ENCODE measurements at places on chromosomes 16 and 17.

- no peak for DNase-seq
Measured at GRCh38 chr17:36152639-36153120, 23.8 kb downstream of the TBC1D3B start.

GRCh38 chr16:6105115-6105514 lies 1007.5 kb upstream of the EEF2KMT start:
- no peak for DNase-seq

GRCh38 chr17:54785643-54786268 lies 114.9 kb upstream of the TOM1L1 start:
- DNase-seq = no peak

GRCh38 chr17:21275047-21275578 lies 9.4 kb upstream of the MAP2K3 start:
- no peak for DNase-seq

DNA sequence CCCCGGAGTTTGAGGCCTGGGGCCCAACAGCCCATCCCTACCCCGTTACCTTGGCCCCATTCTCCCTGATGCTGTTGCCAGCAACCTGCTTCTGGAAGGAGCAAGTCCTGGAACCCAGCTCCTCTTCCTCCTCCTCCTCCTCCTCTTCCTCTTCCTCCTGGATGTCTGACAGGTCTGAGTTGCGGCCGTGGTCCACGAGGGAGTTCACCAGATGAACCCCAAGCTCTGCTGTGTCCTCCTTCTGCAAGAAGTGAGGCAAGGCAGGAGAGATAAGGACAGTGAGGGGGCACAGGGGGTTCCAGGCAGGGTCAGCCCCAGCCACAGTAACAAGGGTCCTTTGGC lies 18.7 kb downstream of the TSPOAP1 start:
- DNase-seq = no peak

DNA sequence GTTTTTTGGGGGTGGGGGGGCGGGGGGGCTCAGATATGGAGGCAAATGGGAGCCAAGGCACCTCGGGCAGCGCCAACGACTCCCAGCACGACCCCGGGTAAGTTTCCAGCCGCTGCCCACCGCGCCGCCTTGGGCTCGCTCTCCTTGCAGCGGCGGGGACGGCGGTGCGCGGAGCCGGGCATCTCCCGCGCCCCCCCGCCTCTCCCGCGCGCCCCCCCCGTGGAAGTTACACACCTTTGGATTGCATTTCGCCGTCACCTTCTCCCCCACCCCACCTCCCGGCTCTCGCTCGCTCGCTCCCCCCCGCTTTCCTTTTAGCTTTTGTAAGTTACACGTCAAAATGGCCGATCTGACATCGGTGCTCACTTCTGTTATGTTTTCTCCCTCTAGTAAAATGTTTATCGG lies 387 bp downstream of the MSI2 start:
- no peak for DNase-seq

DNA sequence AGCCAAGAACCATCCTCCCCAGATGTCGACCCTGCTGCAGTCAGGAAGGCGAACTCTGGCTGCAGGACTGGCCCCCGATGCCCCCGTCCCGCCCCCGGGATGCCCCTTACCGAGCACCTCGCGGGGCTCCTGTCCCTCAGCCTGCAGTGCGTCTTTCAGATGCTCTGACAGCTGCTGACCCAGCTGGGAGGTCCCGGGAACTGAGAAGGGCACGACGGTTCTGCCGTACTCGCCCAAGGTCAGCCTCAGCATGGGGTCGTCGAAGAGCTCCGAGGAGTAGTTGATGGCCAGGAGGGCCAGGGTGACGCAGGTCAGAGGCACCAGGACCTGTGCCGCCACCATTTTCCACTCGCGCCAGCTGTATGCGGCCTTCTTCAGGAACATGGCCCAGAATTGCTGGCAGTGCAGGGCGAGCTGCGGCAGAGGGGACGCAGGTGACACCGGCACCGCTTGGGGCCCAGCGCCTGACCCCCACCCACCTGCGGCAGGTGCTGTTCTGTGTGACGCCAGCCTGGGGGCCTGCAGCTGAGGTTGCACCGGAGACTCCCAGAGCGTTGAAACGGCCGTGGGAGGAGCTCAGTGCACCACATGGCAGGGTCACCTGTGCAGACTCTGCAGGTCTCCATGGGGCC lies 20.1 kb upstream of the RNPS1 start:
- DNase-seq = no peak

DNA sequence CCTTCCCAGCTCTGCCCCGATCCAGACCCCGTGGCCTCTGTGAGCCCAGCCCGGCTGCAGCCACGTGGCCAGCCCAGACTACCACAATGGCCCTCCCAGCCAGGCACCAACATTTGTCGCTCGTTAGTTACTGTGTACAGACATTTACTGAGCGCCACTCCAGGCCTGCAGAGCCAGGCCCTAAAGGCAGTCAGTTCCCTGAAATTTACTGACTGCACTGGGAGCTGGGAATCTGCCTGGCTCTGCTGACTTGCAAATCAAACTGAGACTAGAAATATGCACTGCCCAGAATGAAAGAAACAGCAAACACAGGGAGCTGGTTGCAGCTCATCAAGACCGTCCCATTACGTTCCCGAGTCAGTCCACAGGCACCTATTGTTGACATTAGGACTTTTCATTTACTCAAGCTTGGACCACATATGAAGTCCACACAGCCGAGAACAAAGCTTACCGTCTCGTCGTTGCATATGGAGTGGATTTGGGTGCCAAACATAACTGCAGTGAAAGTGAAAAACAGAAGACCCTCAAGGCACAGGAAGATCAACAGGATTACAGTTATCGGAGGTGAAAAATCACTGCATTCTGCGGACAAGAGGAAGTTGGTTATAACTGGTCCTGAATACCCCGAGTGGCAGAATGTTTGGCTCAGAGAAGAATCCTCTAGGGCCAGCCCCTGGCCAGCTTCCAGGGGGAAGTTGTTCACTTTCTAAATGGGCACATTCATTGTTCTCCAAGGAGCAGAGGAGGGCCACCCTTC lies 34.5 kb downstream of the ZDHHC7 start:
- no peak for DNase-seq

DNA sequence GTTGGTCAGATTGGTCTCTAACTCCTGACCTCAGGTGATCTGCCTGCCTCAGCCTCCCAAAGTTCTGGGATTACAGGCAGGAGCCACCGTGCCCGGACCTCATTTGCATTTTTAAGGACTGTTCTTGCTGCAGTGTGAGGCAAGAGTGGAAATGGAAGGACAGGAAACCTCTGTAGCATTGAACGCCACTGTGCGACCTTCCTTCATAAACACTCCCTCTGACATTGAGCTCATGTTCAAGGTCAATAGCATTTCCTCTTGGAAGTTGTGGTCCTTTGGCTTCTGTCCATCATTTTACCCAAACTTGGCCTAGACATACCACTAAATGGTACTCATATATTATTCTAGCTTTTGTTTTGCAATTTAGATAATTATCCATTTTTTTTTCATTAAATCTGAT lies 32.8 kb upstream of the ABCA8 start:
- DNase-seq = no peak

DNA sequence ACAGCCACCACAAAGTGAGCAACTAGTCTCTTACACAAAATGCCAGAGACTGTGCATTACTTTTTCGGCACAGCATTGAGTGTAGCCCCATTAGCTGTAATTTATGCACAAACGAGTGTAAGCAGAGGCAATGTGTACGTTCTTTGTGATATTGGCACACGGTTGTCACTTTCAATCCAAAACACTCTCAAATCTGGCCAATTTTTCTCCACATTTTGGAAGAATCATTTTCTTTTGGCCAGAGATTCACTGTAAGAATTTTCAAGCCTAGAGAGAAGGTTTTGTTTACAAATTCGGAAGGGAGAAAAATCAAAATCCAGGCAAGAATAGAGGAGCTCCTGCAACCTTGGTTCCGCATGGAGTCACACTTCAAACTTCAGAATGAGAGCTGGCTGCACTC lies 15.4 kb upstream of the KIF2B start:
- DNase-seq = no peak

GRCh38 chr16:53789137-53789536 lies 85.2 kb downstream of the FTO start:
- DNase-seq = no peak

GRCh38 chr16:89430436-89431157 lies 59.8 kb downstream of the ANKRD11 start:
- no peak for DNase-seq

DNA sequence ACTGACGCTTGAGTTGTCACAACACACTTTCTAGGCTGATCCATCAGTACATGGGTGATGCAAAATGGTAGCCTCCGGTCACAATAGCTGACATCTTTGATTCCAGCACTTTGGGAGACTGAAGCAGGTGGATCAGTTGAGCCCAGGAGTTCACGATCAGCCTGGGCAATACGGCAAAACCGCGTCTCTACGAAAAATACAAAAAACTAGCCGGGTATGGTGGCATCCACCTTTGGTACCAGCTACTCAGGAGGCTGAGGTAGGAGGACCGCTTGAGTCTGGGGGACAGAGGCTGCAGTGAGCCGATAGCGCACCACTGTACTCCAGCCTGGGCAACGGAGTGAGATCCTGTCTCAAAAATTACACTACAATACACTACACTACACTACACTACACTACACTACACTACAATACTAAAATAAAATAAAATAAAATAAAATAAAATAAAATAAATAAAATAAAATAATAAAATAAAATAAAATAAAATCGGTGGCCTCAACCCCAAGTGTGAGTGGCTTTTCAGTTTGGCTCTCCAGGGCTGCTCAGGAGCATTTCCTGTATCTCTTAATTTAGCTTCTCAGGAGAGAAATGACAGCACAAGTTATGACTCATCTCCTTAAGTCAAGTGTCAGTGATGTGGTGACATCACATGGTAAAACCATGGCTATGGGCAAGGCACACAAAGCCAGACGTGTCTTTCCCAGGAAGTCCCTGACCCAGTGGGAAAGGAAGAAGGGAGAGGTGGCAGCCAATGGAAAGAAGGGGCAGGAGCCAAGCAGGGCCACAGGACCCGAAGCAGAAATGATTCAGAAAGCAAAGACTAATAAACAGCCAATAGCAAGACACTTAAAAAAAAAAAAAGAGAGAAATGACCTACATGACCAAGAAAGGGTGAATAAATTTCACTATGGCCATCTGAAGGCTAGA lies 75.3 kb upstream of the TBC1D3K start:
- DNase-seq = no peak

DNA sequence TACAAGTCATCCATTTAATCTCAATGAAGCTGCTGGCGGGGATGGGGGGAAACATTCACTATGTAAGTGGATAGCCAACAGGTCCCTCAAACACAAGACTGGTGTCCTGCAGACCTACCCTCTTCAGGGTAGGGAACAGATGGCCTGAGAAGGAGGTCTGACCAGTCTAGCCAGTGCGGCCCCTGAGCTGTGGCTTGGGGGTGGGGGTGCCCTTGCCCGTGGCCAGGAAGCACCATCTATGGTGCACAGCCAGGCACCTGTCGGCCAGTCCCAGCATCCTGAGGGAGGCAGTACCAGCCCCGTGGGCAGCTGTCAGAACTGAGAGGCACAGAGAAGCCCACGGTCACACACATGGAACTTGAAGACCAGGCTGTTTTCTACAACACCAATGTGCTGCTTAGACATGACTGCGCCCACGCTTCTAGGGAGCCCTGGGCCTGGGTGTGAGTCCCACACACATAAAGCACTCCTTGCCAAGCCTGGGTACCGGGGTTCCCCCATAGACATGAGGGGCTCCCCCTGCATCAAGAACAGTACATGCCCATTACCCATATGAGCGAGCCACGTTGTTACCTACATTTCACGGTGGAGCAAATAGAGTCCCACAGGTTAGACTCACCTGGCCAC lies 40.9 kb downstream of the RMI2 start:
- DNase-seq = no peak

GRCh38 chr16:20236579-20237289 lies 90.6 kb downstream of the GP2 start:
- DNase-seq = no peak

DNA sequence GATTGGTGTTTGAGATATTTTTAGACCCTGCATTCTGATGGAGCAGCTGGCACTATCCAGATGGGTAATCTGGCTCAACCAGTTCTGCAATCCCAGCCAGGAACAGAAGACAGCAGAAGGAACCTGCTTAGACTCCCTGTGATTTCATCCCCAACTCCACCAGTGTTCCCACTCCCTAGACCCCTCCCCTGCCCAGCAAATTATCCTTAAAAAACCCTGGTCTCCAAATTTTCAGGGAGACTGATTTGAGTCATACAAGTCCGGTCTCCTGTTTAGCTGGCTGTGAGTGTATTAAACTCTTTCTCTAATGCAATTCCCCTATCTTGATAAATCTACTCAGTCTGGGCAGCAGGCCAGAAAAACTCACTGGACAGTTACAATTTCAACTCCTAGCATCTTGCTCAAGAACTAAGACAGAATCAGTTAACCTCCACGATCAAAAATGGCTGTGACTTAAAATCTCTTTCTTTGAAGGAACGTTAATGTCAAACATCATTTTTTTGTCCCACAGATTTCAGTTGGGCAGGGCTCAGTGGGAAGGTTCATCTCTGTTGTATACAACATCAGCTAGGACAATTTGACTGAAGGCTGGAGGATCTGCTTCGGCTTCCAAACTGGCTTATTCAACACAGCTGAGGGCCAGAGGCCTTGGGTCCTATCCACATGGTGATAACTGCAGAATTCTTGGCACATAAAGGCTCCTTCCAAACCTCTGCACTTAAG lies 4.9 kb upstream of the RBL2 start:
- DNase-seq = no peak

DNA sequence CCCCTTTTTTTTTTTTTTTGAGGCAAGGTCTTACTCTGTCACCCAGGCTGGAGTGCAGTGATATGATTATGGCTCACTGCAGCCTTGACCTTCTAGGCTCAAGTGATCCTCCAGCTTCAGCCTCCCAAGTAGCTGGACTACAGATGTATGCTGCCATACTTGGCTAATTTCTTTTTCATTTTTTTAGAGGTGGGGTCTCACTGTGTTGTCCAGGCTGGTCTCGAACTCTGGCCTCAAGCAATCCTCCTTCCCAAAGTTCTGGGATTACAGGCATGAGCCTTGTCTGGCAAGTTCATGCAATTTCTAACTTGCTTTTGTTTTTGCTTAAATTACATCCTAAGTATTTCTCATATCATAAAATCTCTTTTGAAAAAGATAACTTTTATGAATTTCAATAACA lies 33.8 kb upstream of the NFAT5 start:
- DNase-seq = no peak

- no peak for DNase-seq
Measured at GRCh38 chr16:12637002-12637401, 166.7 kb downstream of the CPPED1 start.
